ENCODE measurements at places on chromosomes 12 and 14. TPM values are rescaled to one million over a fixed set of nuclear protein-coding genes. Genes with fewer than 3 reads are reported as not detected.

- no peak for DNase-seq
Observed at GRCh38 chr12:82966001-82966559, 279.4 kb downstream of the TMTC2 start.

DNA sequence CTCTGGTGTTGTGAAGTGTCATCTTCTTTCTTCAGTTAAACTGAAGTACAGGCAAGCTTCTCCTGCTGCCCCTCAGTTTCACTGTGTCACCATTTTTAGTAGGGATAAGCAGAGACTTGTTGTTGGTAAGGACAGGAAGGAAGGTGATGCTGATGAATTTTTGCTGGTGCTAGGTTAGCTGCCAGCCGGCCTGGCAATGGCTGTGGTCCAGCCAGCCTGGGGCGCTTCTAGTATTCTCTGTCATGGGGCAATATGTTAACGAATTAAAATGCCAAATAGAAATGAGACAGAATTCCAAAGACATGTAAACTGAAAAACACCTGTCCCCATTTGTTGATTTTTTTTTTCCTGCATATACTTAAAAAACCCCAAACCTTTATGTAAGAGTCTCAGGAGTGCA, 602.9 kb downstream of the DIO2 start:
- DNase-seq = no peak

POU6F1 gene
- 7.6 TPM for total RNA-seq

OVCH1 gene
- under 0.01 TPM for total RNA-seq

- DNase-seq = peak; percentile 64
Observed at GRCh38 chr12:62813031-62813829, 121.7 kb downstream of the PPM1H start.

DNA sequence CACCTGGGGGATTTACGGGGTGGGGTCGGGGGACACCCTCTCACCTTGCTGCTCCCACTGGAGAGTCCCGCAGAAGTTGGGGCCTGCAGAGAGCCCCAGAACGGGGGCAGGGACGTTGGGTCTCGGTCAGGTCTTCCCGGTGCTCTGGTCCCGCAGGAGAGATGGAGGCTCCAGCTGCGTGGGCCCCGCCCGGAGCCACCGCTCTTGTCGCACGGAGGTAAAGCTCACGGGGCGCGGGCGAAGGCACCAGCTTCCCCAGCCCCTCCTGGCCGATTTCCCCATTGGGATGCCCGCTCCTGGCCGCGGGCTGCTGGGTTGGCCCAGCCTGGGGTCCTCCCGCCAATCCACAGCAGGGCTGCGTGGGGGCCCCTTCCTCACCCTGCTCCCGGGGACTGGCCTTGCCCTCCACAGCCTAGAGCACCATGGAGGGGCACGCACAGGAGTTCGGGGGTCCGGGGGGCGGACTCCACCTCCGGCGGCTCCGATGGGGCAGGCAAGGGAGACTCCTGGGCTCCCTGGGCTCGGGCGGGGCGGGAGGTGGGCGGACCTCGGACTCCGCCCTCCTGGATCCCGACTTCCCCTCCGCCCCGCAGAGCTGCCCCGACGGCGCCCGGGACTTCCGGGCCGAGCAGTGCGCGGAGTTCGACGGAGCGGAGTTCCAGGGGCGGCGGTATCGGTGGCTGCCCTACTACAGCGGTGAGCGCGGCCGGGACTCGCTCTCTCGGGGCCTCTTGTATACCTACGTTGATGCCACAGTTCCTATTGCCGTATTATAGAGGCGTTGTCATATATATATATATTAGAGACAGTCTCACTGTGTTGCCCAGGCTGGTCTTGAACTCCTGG, 8.4 kb downstream of the PAPLN start:
- peak; percentile 97 for DNase-seq

DNA sequence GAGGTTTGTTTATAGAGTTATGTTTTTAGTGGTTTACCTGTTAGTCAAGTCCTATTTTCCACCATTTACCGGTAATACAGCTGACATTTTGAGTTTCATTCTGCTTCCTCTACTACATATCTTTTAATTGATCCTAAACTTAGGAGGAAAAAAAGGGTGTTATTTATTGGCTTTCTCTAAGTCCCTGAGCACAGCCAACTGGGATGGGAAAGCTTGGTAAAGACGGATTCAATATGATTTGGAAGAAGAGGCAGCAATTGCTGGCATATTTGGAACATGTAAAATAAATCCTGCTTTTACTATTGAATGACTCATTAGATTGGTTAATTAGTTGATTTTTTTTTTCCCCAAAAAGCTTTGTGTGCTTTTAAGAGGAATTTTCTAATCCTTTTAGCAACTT, 475.7 kb downstream of the PRKD1 start:
- no peak for DNase-seq

AMHR2 gene
- not detected for total RNA-seq

LRFN5 gene
- under 0.01 TPM for total RNA-seq

GRCh38 chr12:118126119-118126757, 9.7 kb upstream of the PEBP1 start:
- no peak for DNase-seq

DNA sequence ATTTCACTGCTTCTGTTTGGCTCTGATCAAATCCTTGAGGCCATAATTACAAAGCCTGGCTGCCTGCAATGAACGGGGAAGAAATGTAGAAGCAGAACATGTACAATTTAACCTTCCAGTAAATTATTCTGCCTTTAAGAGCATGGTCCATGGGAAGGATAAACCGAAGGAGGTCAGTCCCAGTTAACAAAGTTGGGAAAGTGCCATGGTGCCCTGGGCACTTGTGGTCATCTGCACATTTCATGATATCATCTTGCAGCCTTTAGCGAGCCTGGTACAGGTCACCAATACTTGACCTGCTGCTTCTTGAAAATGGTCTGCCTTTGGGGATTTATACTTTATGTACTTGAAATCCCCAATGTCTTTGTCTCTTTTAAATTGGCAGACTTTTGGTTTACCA, 175.9 kb upstream of the KITLG start:
- DNase-seq = no peak

CLEC4D gene
- total RNA-seq = not detected

Measured in osteoblast (primary cell).